NCI-H187 treated with DMSO at 0.1 percent for 48 hours (cell line): ENCODE measurements at places on chromosomes 3 and 15.

DNA sequence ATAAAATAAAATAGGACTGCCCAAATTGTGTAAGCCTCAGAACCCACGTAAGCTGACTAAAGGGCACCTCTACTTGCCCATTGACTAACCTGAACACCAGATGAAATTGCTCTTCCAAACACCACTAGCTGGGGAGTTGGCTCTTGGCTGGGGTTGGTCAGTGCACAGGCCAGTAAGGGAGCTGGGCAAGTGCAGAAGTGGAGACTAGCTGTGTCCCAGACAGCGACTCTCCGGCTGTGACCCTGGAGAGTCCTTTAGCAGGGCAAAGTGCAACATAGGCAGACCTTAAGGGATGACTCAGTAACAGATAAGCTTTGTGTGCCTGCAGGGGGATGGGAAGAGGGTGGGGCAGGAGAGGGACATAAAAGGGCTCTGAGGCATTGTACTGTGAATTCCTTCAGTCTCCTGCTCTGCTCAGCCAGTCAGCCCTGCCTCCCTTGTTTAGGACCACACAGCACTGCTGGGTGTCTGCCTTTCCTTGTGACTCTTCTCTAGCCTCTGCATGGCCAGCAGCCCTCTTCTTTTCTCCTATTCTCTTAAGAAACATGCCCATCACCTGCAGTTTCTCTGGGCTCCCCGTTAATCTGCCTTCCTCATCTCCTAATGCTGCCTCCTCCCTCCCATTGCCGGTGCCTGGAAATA is 13.2 kb downstream of the NR1I2 start:
- DNase-seq, result no peak

GRCh38 chr15:24857763-24858162 is 97.0 kb upstream of the SNRPN start:
- DNase-seq, result no peak

DNA sequence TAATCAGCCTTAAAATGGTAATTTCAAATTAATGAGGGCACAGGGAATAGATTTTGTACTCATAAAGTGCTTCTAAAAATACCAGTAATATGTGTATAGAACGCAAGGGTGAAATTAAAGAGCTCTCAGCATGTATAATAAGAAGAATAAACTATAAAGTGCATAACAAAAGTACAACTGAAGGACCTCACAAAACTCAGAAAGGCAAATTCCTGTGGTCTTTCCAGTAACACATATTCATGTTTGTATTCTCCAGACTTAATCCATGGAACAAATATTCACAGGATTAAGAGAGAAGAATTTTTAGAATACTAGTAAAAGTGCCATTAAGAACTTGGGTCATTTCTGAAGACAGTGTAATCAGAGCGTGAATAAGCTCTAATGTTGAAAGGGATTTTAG is 646.3 kb downstream of the CADM2 start:
- DNase-seq, result no peak

GRCh38 chr15:65263313-65263712 is 23.4 kb downstream of the PARP16 start:
- no peak for DNase-seq

GRCh38 chr3:187518616-187519015 is 150.4 kb downstream of the RTP4 start:
- DNase-seq, result no peak

DNA sequence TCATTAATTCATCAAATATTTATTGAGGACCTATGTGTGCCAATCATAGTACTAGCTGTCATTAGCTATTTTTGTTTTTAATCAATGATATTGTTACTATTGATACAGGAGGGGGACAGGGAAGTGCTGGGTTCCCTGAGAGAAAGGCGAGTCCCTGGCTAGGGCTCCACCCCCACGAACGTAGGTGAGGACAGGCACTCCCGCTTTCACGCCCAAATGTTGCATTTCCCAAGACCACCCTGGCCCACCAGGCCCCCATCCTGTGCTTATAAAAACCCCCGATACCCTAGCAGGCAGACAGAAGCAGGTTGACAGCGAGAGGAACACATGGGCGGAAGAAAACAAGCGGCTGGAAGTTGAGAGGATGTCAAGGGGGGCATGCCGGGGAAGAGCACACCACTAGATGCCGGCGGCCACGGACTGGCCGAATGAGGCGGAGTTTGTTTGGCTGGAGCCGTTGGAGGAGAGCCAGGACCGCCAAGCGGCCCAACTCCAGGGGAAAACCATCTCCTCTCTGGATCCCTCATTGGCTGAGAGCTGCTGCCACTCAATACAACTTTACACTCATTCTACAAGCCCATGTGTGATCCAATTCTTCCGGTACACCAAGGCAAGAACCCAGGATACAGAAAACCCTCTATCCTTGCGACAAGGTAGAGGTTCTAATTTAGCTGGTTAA is 798.7 kb upstream of the SEMA6D start:
- DNase-seq, result no peak

DNA sequence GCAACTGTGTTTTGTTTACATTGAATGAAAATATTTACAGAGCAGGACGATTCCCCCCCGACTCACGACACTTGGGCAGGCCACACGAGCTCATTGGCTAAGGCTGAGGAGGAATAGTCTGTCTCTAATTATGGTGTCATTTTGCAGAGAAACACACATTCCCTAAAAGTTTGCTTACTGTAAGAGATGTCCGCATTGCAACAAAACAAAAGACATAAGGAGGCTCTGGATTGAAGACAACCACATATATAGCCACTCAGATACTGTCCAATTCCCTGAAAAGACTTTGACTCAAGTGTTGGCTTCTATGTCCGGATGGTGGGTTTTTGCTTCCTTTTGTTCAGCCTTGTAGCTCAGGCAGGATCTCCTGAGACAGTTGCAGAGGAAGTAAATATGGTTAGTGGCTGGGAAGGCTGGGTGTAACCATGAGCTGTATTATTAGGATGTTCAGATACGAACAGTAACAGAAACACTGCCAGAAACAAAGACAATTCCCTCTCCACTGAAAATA is 170.4 kb downstream of the KLHL25 start:
- DNase-seq, result no peak

GRCh38 chr3:140942221-140943104 is 827 bp downstream of the SLC25A36 start:
- DNase-seq, result no peak

GRCh38 chr3:153927107-153927506 is 194.1 kb upstream of the ARHGEF26 start:
- DNase-seq, result no peak

GRCh38 chr15:99104788-99105513 is at the start of gene SYNM:
Gene SYNM, plus strand, starts transcription at chr15:99105080. Its CDS starts 120 bp downstream, at chr15:99105200.
- no peak for DNase-seq

DNA sequence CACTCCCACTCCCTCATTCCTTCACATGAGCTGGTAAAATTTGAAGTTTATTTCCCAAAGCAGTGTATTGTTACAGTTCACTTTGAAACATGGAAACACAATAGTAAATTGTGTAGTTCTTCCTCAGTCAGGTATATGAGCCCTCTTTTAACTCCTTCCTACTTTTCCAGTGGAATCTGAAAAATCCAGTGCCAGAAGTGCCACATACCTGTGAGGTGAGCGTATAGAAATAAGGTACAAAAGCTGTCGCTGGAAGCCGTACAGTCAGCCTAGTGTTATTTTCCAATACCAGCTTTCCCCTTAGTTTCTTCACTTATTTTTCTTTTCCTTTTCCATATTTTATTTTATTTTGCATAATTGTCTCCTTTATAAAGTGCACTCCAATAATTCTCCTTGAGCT is 81.7 kb upstream of the CADM2 start:
- no peak for DNase-seq

DNA sequence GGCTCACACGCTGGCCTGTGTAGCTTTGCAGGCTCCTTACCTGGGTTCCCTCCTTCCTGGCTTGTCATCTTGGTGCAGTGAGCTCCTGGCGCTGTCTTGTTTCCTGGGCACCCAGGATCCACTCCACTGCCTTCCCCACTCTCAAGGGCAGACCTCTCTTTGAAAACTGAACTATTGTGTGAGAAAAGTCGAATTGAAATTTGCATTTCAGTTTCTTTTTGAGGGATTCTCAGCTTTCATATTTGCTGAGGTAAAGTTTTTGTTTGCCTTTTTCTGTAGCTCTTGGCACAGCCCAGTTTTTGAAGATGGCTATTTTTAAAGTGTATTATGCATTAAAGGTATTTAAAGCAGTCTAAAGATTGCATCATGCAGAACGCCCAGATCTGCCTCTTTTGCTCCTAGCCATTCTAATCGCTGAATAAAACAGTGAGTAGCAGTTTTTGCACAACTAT is 70.1 kb downstream of the CCK start:
- DNase-seq, result no peak

DNA sequence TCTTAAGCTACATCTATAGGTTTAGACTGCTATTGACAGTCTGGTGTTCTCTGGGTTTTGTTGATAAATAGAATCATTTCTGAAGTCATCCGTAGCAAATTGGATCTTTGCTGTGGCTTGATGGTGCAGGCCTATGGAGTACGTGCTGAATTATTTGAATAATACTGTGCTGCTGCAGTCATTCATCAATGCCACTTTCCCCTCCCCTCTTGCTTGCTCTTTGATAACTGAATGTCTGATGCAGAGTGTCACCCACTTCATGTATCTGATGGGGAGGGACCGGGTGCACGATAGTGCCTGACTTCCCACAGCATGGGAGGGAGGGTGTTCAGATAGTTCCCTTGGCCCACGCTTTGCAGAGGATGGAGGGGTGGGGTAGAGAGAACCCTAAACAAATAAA is 179.9 kb downstream of the AGBL1 start:
- DNase-seq, result no peak

DNA sequence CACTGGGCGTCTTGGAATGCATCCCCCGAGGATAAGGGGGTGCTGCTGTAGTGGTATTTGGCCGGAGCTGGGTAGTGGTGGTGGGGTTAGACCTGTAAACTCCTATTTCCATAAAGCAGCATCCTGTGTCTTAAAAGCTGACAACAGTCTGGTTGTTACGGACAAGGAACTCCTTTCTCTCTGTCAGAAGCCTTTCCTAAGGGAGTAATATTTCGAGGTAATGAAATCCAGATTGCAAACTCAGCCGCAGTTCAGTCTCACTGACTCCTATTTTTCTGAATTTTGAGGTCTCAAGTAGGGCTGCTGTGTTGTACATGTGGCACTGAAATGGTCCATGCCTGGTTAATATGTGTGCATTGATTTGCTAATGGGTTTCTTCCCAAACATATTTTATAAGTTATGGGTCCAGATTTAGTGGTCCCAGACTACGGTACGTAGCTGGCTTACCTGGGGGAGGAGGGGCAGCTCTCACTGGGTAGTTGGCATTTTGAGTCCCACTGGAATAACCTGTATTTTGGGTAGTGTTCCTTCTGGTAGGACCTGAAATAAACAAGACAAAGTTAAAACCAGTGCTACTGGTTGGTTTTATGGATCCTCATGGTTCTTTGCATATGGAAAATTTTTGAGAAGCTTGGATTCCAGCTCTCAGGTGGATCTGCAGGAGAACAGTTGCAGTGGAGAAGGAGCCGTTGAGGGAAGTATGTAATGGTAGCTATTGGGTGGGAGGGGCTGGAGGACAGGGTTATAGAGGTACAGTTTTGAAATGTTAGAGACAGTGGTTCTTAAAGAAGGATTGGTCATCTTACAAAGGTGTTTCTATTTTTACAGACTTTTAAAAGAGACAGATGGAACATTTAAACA is 48.6 kb upstream of the LDHAL6B start:
- peak; percentile 49 for DNase-seq

DNA sequence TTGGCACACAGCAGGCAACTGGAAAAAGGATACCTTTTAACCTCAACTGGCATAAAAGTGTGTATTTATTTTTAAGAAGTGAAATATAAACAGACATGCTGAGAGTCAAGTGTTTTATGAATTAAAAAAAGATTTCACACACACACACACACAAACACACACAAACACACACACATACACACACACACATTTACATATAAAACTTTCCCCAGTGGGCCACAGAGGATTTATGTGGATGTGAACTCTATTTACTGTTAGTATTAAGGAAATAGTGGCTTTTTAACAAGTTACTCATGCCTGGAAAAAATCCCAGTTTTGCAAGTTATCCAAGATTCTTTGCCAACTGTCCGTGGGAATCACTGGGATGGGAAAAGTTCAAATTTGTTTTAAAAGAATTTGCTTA is 725.9 kb upstream of the NR2F2 start:
- DNase-seq, result no peak
